Nephron progenitor cell (in vitro differentiated cells): ENCODE measurements at places on chromosomes 2 and 18.
A peak's percentile ranks its signal among the peaks of the same experiment; 100 is the strongest.

- H3K36me3 ChIP-seq = no peaks in the 10 kb centered on the region
- peaks cover 7% of the 10 kb centered on the region for H3K4me1 ChIP-seq
- H3K27ac ChIP-seq = peak overlapping the region; percentile 40
- H3K4me3 ChIP-seq = no peak overlapping the region
- peaks cover 12% of the 10 kb centered on the region for H3K27me3 ChIP-seq
Observed at GRCh38 chr18:34358923-34359322, 134.2 kb upstream of the NOL4 start.

DNA sequence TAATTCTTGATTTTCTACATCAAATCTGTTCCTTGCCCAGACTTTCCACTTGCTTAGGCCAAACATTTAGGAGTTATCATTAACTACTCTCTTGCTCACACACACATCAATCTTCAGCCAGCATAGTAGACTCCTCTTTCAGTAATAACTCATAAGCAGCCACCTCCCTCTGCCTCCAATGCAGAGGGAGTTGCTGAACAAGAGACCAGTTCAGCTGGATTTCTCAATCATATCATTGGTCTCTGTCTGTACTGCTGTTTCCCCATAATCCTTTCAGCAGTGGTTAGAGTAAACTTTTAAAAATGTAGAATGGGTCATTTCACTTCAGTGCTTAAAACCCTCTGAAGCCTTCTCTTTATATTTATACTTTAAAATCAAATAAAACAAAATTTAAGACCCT is 112.9 kb downstream of the SLC39A10 start:
- H3K36me3 ChIP-seq = peaks cover 4% of the 10 kb centered on the region
- peak overlapping the region; percentile 73 for H3K27ac ChIP-seq
- no peaks in the 10 kb centered on the region for H3K4me1 ChIP-seq
- no peak for DNase-seq

DNA sequence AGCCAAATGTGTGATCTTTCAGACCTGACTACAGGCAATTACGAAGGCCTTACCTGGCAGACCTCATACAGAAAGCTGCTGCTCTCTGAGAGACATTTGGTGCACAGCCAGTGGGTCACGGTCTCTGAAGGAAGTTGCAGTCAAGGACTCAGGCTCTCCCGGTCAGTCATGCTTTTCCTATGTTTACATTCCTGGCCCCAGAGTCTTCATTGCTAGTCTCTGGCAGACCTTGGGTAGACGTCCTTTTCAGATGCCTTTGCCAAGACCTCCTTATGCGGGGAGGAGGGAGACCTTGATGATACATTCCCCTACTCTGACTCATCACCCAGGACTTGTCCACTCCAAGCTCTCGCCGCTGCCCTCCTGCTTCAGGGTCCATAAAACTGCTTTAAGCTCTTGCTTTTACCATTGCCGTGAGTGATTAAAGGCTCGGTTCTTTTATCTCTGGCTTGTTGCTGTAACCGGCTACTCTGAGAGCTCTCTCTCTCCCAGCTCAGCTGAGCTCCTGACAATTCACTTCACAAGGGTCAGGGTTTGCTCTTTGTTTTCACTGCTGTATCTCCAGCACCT is 62.0 kb upstream of the SLC35F5 start:
- DNase-seq = peak; percentile 53
- no peaks in the 10 kb centered on the region for H3K36me3 ChIP-seq
- H3K4me1 ChIP-seq = peaks cover 54% of the 10 kb centered on the region
- peak overlapping the region; percentile 68 for H3K27ac ChIP-seq
- peak overlapping the region; percentile 74 for H3K4me3 ChIP-seq
- H3K27me3 ChIP-seq = peaks cover 4% of the 10 kb centered on the region

GRCh38 chr18:6414118-6414722 is 491 bp downstream of the L3MBTL4 start:
- H3K36me3 ChIP-seq = no peaks in the 10 kb centered on the region
- DNase-seq = peak; percentile 63
- H3K27me3 ChIP-seq = peaks cover 83% of the 10 kb centered on the region
- H3K4me1 ChIP-seq = peaks cover 9% of the 10 kb centered on the region
- no peak overlapping the region for H3K27ac ChIP-seq
- H3K4me3 ChIP-seq = peak overlapping the region; percentile 82

- no peak overlapping the region for H3K27ac ChIP-seq
- no peaks in the 10 kb centered on the region for H3K4me1 ChIP-seq
- no peak overlapping the region for H3K4me3 ChIP-seq
- no peak for DNase-seq
Observed at GRCh38 chr2:232340171-232340935, 38.2 kb upstream of the ALPP start.

GRCh38 chr2:151907286-151908203 is 79.3 kb upstream of the ARL5A start:
- H3K4me1 ChIP-seq = peaks cover 25% of the 10 kb centered on the region
- H3K36me3 ChIP-seq = peaks cover 5% of the 10 kb centered on the region
- H3K27me3 ChIP-seq = no peaks in the 10 kb centered on the region

DNA sequence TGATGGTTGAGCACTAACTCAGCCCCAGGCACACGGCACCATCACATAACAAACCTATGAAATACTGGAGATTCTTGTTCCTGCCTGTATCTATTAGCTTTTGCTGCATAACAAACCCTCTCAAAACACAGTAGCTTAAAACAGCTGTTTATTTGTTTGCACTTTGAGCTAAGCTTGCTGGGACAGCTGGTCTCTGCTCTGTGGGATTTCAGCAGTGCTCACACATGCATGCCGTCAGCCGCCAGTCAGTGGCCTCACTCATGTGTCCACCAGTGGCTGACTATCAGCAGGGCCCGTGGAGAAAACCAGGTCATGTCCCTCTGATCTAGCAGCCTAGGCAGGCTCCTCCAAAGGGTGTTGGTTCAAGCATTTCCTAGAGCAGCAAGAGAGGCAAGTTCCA is 52.8 kb upstream of the RAB12 start:
- H3K27ac ChIP-seq = no peak overlapping the region
- no peak for DNase-seq
- H3K27me3 ChIP-seq = peaks cover 8% of the 10 kb centered on the region
- H3K4me1 ChIP-seq = peaks cover 8% of the 10 kb centered on the region
- H3K36me3 ChIP-seq = no peaks in the 10 kb centered on the region

GRCh38 chr2:39141334-39142271 is 20.8 kb upstream of the SOS1 start:
- DNase-seq = no peak
- no peaks in the 10 kb centered on the region for H3K36me3 ChIP-seq
- H3K4me3 ChIP-seq = no peak overlapping the region
- no peak overlapping the region for H3K27ac ChIP-seq

- peaks cover 34% of the 10 kb centered on the region for H3K4me1 ChIP-seq
- no peak for DNase-seq
- peaks cover 12% of the 10 kb centered on the region for H3K27me3 ChIP-seq
- peak overlapping the region; percentile 83 for H3K27ac ChIP-seq
Observed at GRCh38 chr2:144331674-144332355, 188.1 kb downstream of the ZEB2 start.

DNA sequence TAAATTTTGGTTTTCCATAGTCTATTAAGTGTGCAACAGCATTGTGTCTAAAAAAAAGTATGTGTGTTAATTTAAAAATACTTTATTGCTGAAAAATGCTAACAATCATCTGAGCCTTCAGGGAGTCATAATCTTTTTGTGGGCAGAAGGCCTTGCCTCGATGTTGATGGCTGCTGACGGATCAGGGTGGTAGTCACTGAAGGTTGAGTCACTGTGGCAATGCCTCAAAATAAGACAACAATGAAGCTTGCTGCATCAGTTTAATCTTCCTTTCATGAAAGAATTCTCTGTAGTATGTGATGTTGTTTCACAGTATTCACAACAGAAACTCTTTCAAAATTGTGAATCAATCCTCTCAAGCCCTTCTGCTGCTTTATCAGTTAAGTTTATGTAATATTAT is 31.3 kb downstream of the HDHD2 start:
- H3K27ac ChIP-seq = no peak overlapping the region
- no peaks in the 10 kb centered on the region for H3K4me1 ChIP-seq
- H3K36me3 ChIP-seq = peaks cover 55% of the 10 kb centered on the region
- no peaks in the 10 kb centered on the region for H3K27me3 ChIP-seq
- no peak for DNase-seq

DNA sequence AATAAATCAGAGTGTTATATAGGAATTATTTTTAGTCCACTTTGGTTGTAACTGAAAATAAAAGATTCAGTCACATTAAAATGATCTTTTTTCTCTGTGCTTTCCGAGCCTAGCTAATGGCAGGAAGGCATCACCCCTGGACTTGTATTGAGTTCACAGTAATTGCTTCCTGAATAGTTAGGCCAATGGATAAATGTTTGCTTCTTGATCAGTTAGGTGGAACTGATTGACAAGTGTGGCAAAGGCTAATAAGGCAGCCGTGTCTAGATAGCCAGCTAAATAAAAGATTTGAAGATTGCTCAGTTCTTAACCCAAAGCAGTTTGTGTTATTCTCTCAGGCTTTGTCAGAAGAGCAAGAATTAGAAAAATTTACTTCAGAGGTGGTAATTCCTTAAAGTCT is 20.8 kb downstream of the FAM171B start:
- peaks cover 40% of the 10 kb centered on the region for H3K4me1 ChIP-seq
- no peak overlapping the region for H3K4me3 ChIP-seq
- H3K27me3 ChIP-seq = peaks cover 3% of the 10 kb centered on the region
- no peaks in the 10 kb centered on the region for H3K36me3 ChIP-seq
- H3K27ac ChIP-seq = no peak overlapping the region

DNA sequence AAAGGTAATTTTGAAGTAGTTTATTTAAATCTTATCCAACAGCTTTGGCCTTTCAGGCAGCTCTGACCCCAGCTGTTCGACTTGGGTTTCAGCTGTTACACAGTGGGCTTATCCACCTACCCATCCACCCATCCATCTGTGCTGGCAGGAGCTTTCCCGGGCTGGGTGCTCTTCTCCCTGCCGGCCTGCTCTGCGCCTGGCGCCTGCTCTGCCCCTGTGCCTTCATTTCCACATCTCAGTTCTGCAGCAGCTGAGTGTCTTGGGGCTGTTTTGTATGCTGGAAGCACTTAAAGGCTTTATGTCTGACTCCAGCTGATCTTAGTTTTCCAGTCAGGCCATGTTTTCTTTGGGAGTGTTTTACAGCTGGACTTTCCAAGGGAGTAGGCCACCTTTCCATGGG is 24.2 kb downstream of the LDLRAD4 start:
- H3K4me3 ChIP-seq = no peak overlapping the region
- DNase-seq = no peak
- H3K27ac ChIP-seq = no peak overlapping the region

GRCh38 chr2:149613704-149614103 is 26.1 kb upstream of the MMADHC start:
- no peaks in the 10 kb centered on the region for H3K4me1 ChIP-seq
- H3K36me3 ChIP-seq = no peaks in the 10 kb centered on the region
- no peak overlapping the region for H3K27ac ChIP-seq
- DNase-seq = no peak
- no peak overlapping the region for H3K4me3 ChIP-seq

GRCh38 chr18:33581856-33582255 is 3.8 kb downstream of the ASXL3 start:
- peak overlapping the region; percentile 68 for H3K4me3 ChIP-seq
- H3K4me1 ChIP-seq = peaks cover 35% of the 10 kb centered on the region
- peaks cover 5% of the 10 kb centered on the region for H3K36me3 ChIP-seq
- DNase-seq = no peak
- H3K27me3 ChIP-seq = no peaks in the 10 kb centered on the region
- peak overlapping the region; percentile 12 for H3K27ac ChIP-seq

- H3K27ac ChIP-seq = no peak overlapping the region
- H3K4me1 ChIP-seq = no peaks in the 10 kb centered on the region
- H3K27me3 ChIP-seq = peaks cover 14% of the 10 kb centered on the region
- DNase-seq = no peak
Observed at GRCh38 chr2:136496966-136497365, 268.4 kb upstream of the THSD7B start.

DNA sequence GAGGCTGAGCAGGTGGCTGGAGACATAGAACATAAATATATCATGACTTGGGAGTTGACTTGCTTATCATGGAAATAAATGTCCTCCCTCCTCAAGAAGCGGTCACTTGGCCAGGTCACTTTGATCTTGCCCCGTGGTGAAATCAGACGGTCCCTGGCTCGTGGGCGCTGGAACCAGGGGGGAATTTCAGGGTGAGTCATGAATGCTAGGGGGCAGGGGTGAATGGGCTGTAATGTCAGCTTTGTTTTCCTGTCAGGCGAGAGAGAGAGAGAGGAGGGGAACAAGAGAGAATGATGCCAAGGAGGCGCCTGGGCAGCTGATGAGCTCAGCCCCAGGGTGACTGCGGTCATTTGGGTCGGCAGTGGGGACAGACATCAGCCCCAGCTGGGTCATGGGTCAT is 47.7 kb downstream of the RRM2 start:
- DNase-seq = no peak
- H3K4me1 ChIP-seq = peaks cover 70% of the 10 kb centered on the region
- no peak overlapping the region for H3K27ac ChIP-seq
- peak overlapping the region; percentile 28 for H3K4me3 ChIP-seq
- no peaks in the 10 kb centered on the region for H3K36me3 ChIP-seq

- no peak overlapping the region for H3K27ac ChIP-seq
- H3K36me3 ChIP-seq = peaks cover 12% of the 10 kb centered on the region
- H3K27me3 ChIP-seq = peaks cover 4% of the 10 kb centered on the region
- H3K4me1 ChIP-seq = peaks cover 15% of the 10 kb centered on the region
- DNase-seq = no peak
- H3K4me3 ChIP-seq = no peak overlapping the region
Observed at GRCh38 chr18:6633310-6633709, 96.2 kb upstream of the ARHGAP28 start.

DNA sequence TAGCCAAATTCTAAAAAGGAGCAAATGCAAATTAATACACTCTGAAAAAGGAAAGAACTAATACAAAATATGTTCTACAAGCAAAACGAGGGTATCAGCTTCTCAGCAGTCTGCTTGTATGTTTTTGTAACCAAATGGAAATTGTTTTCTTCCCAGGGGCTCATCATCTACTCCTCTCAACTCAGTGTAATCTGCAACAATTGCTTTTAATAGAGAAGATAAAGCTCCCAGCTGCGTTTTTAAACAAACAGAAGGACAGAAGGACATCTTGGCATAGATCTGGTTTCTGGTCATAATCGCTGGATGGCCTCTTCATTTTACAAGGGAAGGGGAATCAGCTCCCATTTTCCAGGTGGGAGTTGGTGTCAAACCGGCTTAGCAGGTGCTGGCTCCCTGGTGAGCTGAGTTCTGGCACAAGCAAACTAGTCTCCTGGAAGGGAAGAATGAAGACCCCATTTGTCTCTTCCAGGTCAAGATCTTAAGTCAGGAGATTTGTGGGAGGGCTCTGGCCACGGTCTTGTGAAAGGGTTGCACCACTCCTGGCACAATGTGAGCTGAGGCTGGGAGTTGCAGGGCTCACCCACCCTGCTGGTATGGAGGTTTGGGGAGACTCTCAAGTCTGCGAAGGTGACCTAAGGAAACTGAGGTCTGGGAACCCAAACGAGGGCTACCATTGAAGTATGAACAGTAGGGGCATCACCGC is 41.6 kb downstream of the NPPC start:
- no peak for DNase-seq
- H3K27me3 ChIP-seq = peaks cover 21% of the 10 kb centered on the region
- no peak overlapping the region for H3K27ac ChIP-seq
- H3K4me1 ChIP-seq = peaks cover 51% of the 10 kb centered on the region

DNA sequence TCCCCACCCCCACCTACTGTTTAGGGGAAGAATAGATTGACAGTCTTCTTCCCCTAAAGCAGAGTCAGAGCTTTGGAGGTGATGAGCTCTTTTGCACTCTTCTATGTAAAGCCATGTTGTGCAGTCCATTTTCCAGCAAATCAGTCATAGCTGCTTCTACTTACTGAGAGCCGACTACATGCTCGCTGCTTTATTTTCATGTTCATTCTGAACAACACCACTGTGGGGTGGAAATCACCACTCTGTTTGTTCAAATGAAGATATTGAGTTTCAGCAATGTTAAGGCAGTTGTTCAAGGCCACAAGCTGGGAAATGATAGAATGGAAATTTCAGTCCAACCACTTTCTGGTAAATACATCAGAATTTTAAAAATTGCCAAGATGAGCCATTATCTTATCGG is 88.3 kb downstream of the INSIG2 start:
- H3K36me3 ChIP-seq = no peaks in the 10 kb centered on the region
- H3K27ac ChIP-seq = peak overlapping the region; percentile 24
- no peak for DNase-seq
- H3K27me3 ChIP-seq = peaks cover 13% of the 10 kb centered on the region
- no peak overlapping the region for H3K4me3 ChIP-seq
- peaks cover 20% of the 10 kb centered on the region for H3K4me1 ChIP-seq
